ENCODE measurements at places on chromosomes 11 and 22.

GRCh38 chr11:112401036-112401769 is 140.5 kb upstream of the PLET1 start:
- DNase-seq, result no peak

DNA sequence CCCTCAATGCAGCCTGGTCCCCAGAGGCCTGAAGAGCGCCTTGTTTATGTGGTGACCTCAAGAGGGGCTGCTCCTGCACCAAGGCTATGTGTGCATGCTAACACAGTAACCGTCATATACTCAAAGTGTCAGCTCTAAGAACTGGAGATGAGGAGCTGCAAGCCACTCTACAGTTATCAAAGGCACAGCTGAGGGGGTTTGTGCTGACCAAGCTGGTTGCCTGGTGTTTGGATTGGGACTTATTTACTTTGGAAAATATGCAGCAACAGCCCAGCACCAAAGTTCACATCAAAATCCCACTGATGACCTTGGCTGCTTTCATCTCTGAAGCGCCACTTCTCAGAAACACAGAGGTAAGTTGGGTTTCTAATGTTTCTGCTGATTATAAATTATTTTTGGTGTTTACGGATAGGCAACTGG is at the start of gene SERPIND1:
TSS of gene SERPIND1 (plus strand) at position 321 of the 420 bp plus-strand sequence. CDS start 5,200 bp downstream, outside the sequence.
- DNase-seq, result no peak

GRCh38 chr11:105139669-105140068 is at the start of gene CARD18:
Gene CARD18 (minus strand): TSS chr11:105139769. CDS start chr11:105139726, 43 bp downstream.
- DNase-seq, result no peak

DNA sequence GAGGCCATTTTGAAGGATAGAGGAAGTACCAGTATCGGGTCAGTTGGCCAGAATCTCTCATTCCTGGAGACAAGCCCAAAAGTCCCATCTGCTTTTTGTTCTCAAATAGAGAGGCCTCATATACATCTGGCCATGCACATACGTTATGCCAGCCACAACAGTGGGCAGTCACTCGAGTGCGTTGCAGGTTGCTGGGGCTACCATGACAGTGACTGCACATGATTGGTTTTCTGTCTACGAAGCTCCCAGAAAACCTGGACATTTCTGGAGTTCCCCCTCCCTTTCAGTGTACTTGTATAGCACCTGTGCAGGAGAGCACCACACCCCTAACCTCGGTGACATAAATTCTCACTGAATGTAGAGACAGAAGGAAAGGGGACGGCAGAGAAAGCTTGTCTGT is 62.1 kb downstream of the C22orf31 start:
- DNase-seq, result no peak

DNA sequence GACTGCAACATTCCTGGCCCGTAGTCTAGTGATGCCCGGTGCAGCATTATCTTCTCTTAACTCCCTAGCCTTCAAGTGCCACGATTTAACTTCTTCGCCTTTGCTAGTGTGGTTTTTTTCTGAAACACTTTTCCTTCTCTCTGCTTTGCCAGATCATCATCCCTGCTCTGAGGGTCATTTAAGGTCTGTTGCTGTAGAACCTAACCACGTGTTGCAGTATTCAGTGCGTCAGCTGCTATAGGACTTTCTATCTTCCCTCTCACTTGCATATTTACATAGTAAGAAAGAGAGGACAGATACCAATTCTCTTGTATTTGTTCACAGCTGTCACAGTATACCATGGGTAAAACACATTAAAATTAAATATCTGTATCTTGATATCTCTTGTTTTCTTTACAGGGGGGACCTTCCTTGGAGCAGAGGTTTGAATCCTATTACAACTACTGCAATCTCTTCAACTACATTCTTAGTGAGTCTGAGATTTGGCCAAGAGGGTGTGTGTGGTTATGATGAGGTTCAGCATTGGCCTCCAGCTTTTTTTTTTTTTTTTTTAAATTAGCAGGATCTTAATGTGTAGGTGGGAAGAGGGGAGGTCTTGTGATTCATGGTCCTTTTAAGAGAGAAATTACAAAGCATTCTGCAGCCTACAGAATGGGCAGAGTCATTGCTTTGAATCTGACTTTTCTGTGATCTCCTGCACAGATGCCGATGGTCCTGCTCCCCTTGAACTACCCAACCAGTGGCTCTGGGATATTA is 13.5 kb downstream of the EIF3L start:
- DNase-seq, result no peak
